ENCODE measurements at places on chromosomes 4 and X.
A peak's percentile ranks its signal among the peaks of the same experiment; 100 is the strongest.

DNA sequence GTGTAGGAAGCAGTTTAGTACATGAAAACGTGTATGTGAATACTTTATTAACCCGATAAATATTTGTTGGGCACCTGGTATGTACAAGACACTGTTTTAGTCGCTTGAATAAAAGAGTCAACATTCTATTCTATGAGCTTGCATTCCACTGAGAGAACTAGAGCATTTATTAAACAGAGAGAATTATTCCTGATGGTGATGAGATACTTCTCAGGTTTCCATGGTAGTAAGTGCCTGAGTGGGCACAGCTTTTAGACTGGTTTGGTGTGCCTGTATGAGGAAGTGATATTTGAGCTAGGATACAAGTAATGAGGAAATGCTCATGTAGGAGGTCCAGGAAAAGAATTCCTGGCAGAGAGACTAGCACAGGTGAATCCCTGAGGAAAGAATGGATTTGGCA lies 94.2 kb downstream of the ATP10D start:
- no peak for DNase-seq

DNA sequence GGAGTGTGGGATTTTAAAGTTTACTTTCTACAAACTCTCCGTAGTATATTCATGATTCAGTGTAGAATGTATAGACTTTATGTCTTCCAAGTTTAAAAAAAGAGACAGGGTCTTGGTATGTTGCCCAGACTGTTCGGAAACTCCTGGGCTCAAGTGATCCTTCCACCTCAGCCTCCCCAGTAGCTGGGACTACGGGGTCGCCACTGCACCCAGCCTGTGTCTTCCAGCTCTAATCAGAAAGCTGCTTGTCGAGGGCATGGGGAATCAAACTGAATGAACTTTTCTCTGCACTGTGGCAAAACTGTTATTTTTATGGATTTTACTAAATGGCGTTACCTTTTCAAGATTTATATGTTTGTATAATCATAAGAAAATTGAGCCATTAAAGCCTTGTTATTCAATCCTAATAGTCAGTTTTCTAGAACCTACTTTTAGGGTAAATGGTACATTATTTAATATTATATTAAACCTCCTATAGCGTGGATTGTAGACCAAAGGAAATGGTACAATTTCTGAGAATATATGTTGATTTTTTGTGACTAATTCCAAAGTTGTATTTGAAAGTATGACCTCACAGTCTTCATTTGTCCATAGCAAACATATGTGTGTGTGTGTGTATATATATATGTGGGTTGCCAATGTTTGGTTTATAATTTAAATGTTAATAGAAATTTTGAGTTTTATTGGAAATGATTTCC lies 1.1 kb downstream of the BLOC1S4 start:
- DNase-seq, result no peak

GRCh38 chr4:108003982-108004515 lies 14.4 kb downstream of the HADH start:
- DNase-seq, result no peak

DNA sequence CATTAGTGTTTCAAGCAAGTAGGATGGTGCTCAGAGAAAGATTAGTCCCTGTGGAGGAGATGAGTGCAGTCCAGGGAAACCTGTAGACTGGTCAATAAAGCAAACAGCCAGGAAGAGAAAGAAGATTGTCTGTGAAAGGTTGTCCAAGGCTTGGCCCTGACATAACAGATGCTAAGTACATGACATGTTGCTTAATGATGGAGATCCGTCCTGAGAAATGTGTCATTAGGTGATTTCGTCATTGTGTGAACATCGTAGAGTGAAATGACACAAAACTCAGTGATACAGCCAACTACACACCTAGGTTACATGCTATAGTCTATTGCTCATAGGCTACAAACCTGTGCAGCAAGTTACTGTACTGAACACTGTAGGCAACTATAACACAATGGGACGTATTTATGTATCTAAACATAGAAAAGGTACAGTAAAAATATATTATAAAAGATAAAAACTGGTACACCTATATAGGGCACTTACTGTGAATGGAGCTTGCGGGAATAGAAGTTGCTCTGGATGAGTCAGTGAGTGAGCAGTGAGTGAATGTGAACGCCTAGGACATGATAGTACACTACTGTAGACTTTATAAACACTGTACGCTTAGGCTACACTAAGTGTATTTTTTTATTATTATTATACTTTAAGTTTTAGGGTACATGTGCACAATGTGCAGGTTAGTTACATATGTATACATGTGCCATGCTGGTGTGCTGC lies 9.0 kb upstream of the PRSS48 start:
- no peak for DNase-seq

DNA sequence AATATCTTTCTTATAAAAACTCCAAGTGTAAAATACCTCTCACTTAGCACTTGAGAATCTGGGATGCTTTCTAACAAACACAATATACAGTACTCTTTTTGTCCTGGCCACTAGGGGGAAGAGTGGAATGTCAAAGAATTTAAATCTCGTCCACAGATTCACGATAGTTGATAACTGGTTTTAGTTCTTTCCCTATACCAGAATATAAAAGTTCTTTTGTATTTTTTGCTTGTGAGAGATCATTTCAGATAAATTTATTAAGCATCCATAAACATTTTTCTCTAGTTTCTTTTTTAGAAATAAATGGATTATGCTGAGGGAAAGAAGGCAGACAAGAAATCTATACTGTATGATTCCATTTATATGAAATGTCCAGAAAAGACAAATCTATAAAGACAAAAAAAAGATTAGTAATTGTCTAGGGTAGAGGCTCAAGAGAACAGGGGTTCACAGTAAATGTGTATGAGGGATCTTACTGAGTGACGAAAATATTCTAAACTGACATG lies 50.4 kb downstream of the MGARP start:
- DNase-seq, result no peak

- DNase-seq, result peak; percentile 14
Observed at GRCh38 chr4:1208266-1208961, 36.0 kb upstream of the SPON2 start.

DNA sequence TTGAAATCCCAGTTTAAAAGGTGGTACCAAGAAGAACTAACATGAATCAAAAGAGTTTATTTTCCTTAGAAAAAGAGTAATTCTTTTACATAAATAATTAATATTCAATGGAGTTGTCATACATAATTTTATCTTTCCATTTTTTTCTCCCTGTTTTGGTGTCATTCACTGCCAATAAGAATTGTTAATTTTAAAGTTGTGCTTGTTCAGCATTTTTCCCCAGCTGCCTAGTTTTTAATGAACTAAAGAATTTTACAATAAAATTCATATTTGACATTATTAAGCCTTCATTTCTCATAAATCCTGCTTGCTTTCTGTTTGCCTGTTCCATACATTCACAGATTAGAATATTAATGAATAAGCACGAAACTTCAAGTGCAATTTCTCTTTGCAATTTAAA lies 393.6 kb downstream of the GRXCR1 start:
- no peak for DNase-seq

DNA sequence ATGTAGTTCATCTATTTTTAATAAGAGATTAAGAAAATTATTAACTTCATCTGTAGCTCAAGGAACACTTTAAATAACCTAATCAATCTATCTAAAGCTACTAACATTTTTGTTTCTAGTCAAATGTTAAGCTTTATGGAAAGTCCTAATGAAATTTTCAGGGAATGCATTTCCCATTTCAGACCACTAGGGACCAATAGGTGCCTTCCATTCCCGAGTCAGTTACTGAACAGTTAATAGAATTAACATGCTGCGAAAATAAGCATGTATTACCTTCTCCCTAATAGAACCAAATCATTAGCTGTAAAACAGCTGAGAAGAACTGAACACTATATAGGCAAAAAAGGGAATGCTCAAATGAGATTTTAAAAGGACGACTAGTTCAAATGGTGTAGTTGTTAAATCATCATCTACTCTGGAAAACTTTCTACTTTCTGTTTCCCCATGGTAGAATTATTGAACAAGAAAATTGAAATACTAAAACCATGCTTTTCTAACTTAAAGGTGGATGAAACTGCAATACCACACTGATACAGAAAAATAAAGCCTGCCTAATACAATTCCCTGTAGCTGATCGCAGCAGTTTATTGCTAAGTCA lies 22.5 kb downstream of the STX18 start:
- DNase-seq, result no peak

GRCh38 chr4:83217721-83218522 lies 66.7 kb downstream of the COQ2 start:
- DNase-seq, result no peak

- no peak for DNase-seq
Observed at GRCh38 chr4:14868426-14869395, 133.6 kb upstream of the CPEB2 start.

DNA sequence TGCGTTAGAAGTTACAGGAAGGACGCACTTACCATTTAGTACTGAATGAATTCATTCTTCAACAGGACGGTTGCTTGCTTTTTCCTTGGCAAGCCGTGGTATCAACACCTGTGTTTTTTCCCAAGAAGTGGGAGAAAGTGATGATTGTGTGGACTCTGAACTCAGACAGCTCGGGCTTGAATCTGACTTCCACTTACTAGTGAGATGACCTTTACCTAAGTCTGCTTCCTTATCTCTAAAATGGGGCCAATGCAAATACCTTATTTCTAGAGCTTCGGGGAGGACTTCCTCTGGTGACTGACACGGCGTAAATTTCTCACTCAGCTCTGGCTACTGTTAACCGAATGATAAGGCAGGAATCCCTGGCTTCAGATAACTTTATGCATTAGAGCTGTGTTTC lies 146.8 kb upstream of the RBPJ start:
- no peak for DNase-seq

- DNase-seq, result no peak
Observed at GRCh38 chr4:178976861-178977260, 1534.6 kb upstream of the AGA start.

Measured in BE2C (cell line).